Upper lobe of left lung (tissue), 6 donors: ENCODE measurements at places on chromosomes 12 and 14.

DNA sequence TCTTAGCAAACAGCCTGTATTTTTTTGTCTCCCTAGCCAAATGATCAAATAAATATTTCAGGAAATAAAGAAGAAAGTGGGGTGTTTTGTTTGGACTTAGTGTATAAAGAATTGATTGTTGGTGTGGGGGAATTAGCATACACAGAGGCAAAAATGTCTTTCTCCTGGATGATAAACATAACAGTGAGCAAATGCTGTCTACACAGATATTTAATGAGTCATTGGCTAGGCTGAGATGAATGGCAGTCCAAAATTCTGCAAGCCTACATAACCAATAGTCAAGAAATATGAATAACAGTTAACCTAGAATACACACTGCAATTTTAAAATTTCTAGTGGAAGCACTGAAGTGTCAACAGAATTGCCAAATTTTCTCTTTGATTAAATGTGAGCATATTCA lies 35.8 kb downstream of the MYF5 start:
- DNase-seq, result no peak

- no peak for DNase-seq
Observed at GRCh38 chr14:94058128-94058673, 22.8 kb downstream of the DDX24 start.

DNA sequence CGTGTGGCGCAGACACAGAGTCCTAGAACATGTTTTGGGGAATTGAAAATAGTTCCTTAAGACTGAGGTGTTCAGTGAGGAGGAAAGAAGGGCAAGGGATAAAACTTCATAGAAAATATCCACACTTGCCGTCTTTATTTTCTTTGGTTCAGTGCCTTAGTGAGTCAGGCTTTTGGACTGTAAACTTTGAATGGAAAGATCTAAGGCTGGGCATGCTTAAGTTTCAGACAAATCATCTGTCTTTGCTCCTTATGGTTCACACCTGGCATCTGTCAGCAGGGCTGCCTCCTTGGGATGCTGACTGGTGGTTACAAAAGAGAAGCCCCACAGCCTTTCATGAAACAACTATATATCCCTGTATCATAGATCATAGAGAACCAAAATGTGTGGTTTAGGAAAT lies 136.3 kb upstream of the PRICKLE1 start:
- no peak for DNase-seq

- no peak for DNase-seq
Observed at GRCh38 chr12:82848845-82849244, 162.1 kb downstream of the TMTC2 start.

GRCh38 chr14:89531661-89532335 lies 114.8 kb upstream of the FOXN3 start:
- no peak for DNase-seq

DNA sequence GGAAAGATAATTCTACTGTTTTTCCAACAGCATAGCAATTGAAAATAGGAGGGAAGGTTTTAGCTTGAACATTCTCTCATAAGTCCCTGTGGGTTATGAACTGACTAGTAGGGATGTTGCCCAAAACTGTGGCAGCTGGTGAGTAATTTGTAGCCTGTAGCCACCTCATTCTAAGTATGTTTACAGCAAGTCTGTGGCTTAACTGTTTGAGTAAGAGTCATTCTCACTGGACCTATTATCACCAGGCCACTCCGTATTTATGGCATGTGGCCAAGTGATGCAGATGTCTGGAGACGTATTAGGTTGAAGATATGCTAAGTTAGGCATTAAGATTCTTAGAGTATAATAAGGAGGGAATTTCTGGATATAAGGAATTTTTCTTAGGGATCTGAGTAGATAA lies 458.3 kb downstream of the ETNK1 start:
- DNase-seq, result no peak

DNA sequence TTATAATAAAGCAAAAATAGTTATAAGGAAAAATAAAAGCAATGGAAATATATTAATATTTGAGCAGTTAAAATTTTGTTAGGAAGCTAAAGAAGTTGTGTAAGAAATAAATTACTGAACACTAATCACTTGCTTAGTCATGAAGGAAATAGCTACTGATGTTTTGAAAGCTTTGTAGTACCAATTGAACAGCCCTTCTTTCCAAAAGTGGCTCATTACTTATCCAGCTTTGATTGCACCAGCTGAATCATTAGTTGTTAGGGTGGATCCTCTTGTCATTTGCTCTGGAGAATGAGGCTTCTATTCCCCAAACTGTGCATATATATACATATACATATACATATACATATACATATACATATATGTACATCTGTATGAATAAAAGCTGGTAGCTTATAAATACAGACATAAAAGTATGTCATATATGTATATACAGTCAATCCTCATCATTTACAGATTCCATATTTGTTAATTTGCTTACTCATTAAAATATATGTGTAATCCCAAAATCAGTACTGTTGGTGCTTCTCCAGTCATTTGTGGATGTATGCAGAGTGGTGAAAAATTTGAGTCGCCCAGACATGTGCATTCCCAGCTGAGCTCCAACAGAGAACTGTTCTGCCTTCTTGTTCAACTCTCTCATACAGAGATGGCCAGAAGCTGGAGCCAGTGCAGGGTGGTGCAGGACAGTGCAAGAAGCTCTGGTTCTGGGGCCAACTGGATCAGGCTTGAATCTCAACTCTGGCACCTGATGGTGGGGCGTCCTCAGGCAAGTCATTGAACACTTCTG lies 214.1 kb downstream of the RPAP3 start:
- DNase-seq, result no peak

- no peak for DNase-seq
Observed at GRCh38 chr12:109951751-109952150, 44.4 kb downstream of the GIT2 start.

GRCh38 chr12:122749569-122750332 lies 2.9 kb upstream of the DENR start:
- no peak for DNase-seq

GRCh38 chr14:67357186-67357968 lies 2.2 kb downstream of the ATP6V1D start:
- DNase-seq, result no peak

- DNase-seq, result peak; percentile 90
Observed at GRCh38 chr12:57086493-57087009, 2.4 kb upstream of the NAB2 start.

DNA sequence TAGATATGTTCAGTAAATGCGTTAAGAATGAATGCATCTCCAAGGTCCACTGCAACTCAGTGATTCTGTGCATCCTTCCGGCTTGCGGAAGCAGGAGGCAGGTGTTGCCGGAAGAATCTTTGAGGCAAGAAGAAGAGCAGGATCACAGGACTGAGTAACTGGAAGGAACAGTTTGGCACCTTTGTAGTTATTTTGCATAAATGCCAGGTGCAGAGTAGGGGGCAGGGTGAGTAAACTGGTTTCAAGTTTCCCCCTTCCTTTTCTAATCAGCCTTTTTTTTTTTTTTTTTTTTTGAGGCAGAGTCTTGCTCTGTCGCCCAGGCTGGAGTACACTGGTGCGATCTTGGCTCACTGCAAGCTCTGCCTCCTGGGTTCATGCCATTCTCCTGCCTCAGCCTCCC lies 22.3 kb downstream of the DYRK4 start:
- DNase-seq, result no peak

DNA sequence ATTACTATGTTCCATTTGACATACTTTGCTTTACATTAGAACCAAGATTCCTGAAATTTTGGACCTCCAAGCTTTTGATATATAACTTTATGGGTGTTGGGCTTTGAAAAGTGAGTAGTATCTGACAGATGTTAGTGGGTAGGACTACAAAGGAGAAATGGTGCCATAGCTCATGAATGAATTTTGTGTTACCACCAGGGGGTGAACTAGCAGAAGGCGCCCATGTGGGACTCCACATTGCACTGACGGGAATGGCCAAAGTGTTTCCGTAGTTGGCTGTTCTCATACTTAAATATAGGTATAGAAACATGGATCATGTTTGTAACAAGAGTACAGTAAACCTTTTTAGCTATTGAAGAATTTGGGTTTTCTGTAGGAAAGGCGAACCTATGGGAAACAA lies 337.5 kb downstream of the FLRT2 start:
- DNase-seq, result no peak

DNA sequence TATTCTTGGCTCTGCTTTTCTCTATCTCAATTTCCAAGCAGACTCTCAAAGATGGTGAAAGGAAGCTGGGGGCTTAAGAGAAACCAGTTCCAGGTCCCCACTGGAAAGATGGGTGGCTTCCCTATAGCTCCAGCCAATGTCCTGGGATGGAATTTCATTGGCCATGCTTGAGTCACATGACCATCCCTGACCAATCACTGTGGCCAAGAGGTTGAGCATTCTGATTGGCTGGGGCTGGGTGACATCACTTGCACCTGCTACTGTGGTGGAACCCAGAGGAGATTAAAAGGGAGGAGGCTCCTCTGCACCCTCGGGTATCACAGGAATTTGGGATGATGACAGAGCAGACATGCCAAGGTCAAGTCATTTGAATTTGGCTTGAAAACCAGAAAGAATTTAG lies 436.5 kb downstream of the TMEM132D start:
- no peak for DNase-seq

DNA sequence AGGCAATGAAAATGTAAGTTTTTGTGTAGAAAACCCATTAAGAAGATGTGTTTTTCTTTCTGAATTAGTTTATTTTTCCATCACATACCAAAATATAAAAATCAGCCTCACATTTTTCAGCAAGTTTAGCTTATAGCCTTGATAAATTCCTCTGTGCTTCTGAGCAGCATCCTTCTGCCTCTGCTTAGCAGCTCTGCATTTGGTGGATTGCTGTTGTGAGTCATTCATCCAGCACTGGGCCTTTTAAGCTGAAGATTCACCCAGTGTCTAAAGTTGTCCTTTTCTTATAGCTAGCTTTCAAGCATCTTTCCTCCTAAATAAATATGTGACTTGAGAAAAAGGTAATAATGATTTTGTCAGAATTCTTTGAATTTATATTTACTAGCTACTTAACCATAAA lies 206.1 kb downstream of the PCNX1 start:
- no peak for DNase-seq

- no peak for DNase-seq
Observed at GRCh38 chr12:3003357-3003992, 44.3 kb downstream of the TEAD4 start.

GRCh38 chr12:93813186-93813585 lies 136.0 kb downstream of the CRADD start:
- no peak for DNase-seq

- DNase-seq, result no peak
Observed at GRCh38 chr14:41718477-41719166, 111.9 kb downstream of the LRFN5 start.

- no peak for DNase-seq
Observed at GRCh38 chr12:132310181-132311040, 19.0 kb downstream of the GALNT9 start.

- no peak for DNase-seq
Observed at GRCh38 chr14:77032491-77032843, 4.0 kb upstream of the IRF2BPL start.

DNA sequence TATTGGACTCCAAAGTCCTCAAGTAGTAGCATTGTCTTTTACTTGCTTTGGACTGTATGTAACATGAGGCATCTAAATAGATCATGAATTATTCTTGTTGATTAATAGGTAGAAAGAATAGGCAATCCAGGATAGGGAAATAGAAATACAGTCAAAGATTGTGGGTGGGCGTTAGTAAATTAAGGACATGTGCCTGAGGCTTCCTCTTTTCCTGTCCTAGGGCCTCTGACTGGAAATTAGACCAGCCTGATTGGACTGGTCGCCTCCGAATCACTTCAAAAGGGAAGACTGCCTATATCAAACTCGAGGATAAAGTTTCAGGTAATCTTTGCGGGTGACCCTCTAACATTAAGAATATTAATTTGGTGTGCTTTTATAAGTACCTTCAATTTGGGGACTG lies 7.6 kb downstream of the NECAP1 start:
- DNase-seq, result no peak

DNA sequence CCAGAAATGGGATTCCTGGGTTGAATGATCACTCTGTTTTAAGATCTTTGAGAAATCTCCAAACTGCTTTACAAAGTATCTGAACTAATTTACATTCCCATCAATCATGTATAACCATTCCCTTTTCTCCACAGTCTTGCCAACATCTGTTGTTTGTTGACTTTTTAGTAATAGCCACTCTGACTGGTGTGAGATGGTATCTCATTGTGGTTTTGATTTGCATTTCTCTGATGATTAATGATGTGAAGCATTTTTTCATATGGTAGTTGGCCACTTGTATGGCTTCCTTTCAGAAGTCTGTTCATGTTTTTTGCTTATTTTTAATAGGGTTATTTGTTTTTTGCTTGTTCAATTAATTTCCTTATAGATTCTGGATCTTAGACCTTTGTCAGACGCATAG lies 211.8 kb upstream of the AVPR1A start:
- no peak for DNase-seq
